ENCODE measurements at places on chromosomes 11 and 22.

GRCh38 chr11:10205928-10206327 is 88.1 kb downstream of the SBF2 start:
- no peak for DNase-seq

GRCh38 chr11:117430293-117430955 is 102.8 kb downstream of the CEP164 start:
- no peak for DNase-seq

DNA sequence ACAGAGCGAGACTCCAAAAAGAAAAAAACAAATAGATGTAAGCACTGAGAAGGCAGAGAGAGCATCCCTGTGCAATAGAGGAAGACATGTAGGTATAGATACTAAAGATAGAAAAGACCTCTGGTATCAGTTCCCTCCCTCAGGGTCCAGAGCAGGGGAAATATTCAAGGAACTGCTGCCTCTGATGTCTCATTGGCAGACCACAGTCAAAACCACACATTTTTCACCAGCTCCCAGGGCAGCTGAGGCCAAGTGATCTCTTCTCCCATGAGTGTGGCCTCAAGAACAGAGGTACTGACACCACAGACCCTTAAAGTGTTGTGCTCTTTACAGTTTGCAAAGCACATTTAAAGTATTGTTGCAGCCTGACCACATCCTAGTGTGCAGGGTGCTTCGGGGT is 288.5 kb downstream of the NTM start:
- no peak for DNase-seq

DNA sequence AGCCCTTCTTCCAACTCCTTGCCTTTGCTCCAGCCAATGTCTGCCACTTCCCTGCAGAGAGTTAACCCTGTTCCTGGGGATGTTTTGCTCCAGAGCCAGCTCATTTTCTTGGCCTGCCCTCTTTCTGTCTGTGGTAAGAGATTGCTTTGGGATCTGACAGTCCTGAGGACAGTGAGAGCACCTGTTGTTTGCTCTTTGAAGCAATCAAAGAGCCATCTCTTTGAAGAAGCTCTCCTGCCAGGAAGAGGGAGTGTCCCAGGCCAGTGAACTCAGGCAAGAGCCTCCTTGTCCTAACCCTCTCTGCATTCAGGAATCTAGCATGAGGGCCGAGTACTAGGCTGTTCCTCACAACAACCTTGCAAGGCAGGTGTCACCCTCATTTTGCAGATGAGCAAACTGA is 42.2 kb downstream of the TRAF6 start:
- DNase-seq, result no peak

DNA sequence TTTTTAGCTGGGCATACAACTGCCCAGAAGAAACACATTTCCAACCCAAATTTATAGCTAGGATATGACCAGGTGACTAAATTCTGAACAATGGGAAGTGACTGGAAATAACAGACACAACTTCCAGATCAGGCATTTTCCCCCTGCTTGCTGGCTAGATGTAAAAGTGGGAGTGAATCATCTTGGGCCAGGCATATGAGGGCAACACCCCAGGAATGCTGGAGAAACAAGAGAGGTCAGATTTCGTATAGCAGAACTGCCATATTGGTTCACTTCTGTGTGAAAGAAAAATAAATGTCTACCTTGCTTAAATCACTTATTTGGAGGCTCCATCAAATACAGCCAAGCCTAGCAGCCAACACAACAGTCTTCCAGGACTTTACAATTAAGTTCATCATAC is 7.4 kb downstream of the ATL3 start:
- no peak for DNase-seq

- no peak for DNase-seq
Observed at GRCh38 chr11:108857382-108857781, 192.5 kb downstream of the DDX10 start.

DNA sequence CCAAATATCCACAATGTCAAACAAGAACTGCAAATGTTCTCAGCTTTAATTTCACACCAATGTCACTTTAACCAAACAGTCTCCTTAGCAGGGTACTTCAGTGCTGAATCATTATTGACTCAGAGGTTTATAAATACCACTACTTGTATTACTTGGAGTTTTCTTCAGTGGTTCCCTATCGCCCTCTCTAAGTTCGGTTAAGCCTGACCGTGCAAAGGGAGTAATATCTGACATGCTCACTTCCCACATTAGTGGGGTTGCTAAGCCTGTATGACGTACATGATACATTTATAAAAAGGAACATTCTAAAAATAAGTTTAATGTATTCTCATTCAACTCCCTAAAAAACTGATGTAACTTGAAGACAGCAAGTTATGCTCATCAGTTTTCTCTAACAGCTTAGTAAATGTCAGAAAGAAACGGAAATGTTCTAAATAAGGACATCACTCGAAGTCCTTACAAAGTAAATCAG is 93.1 kb upstream of the ZC3H12C start:
- DNase-seq, result no peak

- peak; percentile 57 for DNase-seq
Observed at GRCh38 chr11:83723999-83724398, 437.8 kb upstream of the CCDC90B start.

- no peak for DNase-seq
Observed at GRCh38 chr11:75518771-75519653, 6.7 kb downstream of the GDPD5 start.

DNA sequence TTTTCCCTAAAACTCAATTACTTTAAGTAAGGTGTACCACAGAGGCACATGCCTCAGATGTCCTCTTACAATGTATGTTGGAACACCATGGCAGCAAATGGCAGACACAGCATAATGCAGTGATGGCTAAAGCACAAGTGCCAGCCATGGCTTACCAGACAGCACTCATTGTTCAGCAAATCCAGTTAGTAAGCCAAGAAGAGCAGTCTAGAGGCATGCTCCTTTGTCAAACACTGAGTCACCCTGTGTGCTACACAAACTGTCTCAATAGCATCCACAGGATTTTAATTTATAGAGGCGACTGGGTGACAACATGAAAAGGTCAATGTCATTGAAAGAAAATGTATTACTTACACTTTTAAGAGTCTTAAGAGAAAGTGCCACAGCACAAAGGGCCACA is 140.6 kb downstream of the KCNA4 start:
- no peak for DNase-seq
